Glutamatergic neuron (in vitro differentiated cells): ENCODE measurements at places on chromosomes 7 and 10. TPM values are rescaled to one million over a fixed set of nuclear protein-coding genes. Genes with fewer than 3 reads are reported as not detected.

The GDI2 gene
- total RNA-seq: 294 TPM

The ATOH7 gene
- 0.86 TPM for total RNA-seq

The HACD1 gene
- total RNA-seq: 5.4 TPM

The ZNF365 gene
- total RNA-seq: 0.76 TPM

DNA sequence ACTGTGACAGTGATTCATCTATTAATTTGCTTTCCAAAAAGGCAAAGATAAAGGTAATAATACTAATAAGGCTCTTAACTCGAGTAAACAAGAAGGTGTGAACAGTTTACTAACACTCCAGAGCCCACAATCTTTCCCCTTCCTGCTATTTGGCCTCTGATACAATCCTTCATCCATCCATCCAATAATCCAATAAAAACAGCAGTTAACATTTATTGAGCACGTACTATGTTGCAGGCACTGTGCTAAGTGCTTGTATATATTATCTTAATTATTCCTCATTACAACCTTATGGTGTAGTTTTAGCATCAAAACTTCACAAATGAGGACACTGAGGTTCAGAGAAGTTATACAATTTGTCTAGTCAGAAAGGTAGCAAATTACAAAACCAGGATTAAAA, 49.5 kb downstream of the EZH2 start:
- DNase-seq: no peak

DNA sequence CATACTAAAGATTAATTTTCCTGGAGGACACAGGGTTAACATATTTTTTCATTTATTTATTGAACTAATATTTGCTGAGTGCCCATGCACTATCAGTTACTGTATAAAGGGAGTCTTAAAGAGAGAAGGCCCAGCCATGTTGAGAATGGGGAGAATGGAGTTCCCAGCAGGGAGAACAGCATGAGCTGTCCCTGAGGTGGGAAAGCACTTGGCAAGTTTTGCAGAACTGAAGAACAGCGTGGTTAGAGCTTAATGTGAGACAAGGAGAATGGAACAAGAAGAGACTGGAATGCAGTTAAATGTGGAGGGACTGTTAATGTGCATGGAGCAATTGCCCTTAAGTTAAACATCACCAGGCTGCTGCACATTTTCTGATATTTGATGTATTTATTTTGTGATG, 435.4 kb downstream of the SUGCT start:
- no peak for DNase-seq

- peak; percentile 53 for DNase-seq
Observed at GRCh38 chr7:95527033-95527775, 41.5 kb downstream of the ASB4 start.

- DNase-seq: no peak
Observed at GRCh38 chr10:15197276-15197675, 28.8 kb upstream of the NMT2 start.

DNA sequence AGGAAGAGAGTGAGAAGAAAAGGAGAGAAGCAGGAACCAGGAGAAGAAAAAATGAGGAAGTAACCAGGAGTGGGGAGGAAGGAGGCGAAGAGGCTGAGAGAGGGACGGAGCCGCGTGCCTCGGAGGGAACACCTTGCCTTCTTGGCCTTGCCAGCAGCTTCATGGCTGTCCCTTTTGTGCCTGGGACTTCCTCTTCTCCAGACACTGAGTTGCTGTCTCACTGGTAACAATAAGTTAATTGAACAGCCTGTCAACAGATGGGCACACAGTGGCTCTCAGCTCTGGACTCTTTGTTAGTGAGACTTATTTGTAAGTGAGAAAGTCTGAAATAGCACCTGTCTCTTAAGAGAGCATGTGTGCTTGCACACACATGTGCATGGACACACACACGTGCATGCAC, 83.2 kb downstream of the GATA3 start:
- DNase-seq: no peak

- DNase-seq: no peak
Observed at GRCh38 chr7:147937428-147937827, 653.1 kb upstream of the C7orf33 start.

GRCh38 chr7:118586248-118586647, 361.7 kb downstream of the ANKRD7 start:
- DNase-seq: no peak
